ENCODE measurements at places on chromosomes 5 and 9.

DNA sequence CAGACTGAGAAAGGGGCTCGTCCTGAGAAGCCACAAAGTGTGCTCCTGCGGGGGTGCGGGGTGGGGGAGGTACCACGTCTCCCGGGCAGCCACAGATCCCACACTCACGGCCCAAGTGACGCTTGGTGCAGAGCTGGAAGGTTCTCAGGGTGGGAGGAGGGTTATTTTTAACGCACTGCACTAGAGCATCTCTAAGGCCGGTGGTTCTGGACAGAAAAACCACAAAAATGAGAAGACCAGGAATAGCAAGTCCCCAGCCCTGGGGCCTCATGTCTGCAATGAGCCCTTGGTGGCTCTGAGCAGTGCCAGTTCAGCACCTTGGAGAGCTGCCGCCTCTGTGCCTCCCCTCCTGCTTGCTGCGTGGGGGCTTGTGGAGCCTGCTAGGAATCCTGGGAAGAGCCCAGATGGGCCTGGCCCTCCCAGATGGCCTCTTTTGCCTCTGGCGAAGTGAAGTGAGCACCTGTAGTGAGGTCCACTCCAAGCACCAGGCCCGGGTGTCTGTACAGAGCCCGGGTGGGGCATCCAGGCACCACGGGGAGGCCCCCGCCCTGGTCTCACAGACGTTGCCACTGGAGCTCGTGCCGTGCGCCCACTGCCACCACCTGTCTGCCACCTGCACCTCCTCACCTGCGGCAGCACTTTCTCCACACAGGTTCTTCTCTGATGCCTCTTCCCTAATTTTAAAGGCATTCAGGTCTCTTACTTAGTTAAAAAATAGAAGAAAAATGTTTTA, 48.9 kb upstream of the CACNA1B start:
- peak; percentile 5 for DNase-seq

DNA sequence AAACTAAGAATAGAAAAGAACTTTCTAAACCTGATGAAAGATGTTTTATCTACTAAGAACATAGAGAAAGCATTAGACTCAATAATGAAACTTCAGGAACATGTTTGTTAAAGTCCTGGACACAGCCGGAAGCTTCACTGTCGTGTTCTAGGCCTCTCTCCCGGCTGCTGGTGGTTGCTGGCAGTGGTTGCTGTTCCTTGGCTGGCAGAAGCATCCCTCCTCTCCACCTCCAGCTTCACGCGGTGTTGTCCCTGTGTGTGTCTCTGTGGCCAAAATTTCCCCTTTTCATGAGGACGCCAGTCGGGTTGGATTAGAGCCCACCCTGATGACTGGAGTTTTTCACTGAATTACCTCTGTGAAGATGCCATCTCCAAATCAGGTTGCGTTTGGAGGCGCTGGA, 6.5 kb upstream of the MED10 start:
- DNase-seq: no peak

GRCh38 chr9:33489066-33489465, 15.3 kb upstream of the NOL6 start:
- DNase-seq: peak; percentile 24

- no peak for DNase-seq
Observed at GRCh38 chr9:71630377-71630995, 137.8 kb downstream of the CEMIP2 start.

- DNase-seq: peak; percentile 44
Observed at GRCh38 chr5:35859101-35859661, 2.5 kb downstream of the IL7R start.

DNA sequence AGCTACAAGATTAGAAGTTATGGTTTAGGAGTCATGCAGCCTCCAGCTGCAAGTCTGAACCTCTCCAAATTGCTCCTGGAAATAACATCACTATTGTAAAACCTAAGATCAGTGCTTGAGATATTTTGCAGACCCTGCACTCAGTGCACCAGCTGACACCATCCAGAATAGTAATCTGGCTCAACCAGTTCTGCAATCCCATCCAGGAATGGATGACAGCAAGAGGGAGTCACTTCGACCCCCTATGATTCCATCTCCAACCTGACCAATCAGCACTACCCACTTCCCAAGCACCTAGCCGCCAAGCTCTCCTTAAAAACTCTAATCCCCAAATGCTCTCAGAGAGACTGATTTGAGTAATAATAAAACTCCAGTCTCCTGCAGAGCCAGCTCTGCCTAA, 37.9 kb upstream of the NR4A3 start:
- no peak for DNase-seq

Data from astrocyte of the spinal cord (primary cell).